ENCODE measurements at places on chromosomes 5 and 9. TPM values are rescaled to one million over a fixed set of nuclear protein-coding genes. Genes with fewer than 3 reads are reported as not detected.

DNA sequence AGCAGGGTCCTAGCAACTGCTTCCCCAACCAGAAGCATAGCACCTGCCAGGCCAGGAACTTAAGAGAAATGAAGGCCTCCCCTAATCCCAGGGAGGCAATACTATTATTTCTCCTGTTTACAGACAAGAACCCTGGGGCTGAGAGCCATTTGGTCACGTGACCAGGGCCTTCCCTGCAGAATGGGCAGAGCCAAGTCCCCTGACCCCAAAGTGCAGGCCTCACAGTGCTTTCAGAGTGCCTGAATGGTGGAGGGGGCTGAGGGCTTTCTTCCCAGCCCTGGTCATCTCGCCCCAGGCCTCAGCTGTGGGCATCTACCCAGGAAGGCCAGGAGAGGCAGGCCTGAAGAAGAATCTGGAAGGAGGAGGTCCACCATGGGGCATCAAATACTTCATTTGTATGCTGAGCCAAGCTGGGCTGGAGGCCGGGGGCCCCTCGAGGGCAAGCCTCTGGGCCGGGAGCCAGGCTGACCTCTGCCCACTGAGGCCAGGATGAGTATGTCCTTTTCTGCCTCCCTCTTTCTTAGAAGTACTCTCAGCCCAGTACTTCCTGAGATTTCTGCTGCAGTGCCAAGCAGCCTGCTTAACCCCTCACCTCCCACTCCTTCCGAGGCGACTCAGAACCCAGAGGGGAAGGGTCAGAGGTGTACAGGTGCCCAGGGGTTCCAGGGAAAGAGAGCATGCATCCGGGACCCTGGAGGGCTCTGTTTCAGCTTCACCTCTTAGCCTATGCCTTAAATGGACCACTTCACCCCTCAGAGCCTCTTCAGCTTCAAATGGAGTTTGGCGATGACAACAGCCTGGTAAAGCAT is 18.9 kb upstream of the DUSP1 start:
- no peak for DNase-seq

GRCh38 chr5:52339285-52339684 is 448.4 kb upstream of the ITGA1 start:
- no peak for DNase-seq

- DNase-seq, result no peak
These were observed 433.5 kb downstream of the KIAA0825 start for GRCh38 chr5:94184870-94185269.

The C9orf40 gene
- 4.0 TPM for total RNA-seq

The SLC6A19 gene
- total RNA-seq, result not detected

DNA sequence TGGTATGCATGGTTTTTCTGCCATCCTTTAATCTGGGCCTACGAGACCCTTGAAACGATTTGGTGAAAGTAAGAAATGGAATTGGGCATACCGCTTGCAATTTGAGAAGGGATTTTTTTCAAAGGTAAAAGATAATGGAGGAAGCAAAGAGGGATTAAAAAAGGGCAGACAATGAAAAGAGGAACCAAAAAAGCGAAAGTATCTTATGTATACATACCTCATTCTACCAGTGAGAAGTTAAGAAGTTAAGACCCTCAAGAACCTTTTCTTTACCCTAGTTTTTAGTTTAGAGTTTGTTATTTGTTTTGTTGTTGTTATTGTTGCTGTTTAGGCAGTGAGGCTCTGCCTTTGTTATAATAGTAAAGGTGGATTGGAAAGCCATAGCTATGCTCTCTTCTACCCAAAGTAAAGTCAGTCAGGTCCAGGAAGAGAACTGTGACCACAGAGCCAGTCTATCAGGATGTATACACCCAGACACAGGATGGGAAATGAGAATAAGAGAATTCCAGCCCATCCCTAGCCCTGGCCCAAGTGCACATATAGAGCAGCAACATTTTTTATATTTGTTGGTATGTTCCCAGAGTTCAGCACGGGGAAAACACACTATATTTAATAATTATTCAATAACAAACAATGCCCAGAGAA is 166.6 kb downstream of the RFX3 start:
- no peak for DNase-seq

DNA sequence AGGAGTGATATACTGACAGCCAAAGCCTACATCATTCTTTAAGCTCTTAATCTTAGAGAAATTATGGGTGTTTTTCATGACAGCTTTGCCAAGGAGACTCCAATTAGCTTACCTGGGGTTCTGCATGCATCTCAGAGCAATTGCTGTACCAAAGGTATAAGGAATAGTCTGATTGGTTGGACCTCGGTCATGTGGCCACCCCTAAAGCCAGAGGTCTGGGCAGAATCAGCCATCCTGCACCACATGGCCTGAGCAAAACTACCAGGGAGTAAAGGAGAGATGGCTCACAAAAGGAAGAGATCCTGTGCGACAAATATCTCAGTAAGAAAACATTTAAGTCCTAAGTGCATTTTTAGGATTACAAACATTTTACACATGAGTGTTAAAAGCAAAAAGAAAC is 25.6 kb downstream of the SH3RF2 start:
- no peak for DNase-seq

DNA sequence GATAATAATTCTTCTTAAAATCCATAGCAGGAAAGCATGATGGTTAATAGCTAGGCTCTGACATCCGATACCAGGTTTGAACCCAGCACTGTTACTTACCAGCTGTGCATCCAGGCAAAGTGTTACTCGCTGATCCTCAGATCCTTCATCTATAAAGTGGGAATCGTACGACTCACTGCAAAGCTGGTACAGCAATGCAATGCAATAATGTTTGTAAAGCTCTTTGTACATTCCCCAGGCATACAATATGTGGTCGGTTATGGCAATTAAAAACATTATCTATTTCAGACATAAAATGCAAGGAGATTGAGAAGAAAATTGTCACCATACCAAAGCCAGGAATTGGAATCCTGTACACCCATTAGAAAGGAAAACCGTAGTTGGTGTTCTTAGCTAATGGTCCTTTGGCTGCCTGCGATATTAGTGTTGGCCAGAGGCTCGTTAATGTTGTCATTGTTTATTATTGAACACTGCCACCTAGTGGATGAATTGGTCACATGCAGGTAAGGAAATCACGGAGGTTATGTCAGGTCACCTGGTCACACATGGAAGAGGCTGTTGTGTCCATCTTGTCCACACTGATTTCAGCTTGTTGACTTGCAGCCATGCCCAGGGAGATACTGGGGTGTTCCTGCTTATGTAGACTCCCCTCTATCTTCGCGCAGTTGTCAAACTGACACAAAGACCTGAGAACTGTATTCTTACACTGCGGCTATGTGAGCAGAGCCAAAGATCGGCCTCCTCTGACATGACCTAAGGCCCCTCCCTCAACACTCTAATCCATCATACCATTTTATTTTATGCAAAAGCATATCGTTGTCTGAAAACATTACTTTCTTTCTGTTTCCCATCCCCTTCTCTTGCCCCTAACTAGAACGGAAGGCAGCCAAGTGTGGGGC is 87.5 kb upstream of the PPP2R2B start:
- DNase-seq, result no peak

DNA sequence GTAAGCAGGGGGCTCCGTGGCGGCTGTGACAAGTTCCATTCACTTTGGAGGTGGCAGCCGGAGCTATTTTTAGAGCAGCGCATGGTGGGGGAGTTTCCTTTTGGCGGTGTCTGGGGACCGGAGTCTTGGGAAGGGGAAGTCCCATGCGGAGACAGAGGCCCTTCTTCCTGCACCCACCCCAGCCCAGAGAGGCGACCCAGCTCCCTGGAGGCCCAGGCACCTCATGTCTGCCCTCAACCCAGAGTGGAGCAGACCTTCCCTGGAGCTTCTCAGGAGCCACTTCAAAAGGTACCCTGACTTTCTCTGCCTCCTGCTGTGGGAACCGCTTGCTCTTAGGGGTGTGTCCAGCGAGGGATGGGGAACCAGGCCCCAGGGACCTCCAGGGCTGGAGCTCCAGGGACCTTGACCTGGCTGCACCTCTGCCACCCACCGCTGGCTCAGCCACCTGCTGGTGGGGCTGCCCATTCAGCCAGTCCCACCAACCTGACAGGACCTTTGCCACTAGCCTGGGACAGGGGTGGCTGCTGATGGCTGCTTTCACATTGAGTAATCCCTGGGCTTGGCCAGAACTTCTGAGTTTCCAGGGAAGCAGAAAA is 34.1 kb downstream of the NEK6 start:
- no peak for DNase-seq

The CD72 gene
- total RNA-seq, result not detected

GRCh38 chr5:74412066-74412465 is 228.5 kb downstream of the ENC1 start:
- peak; percentile 42 for DNase-seq

DNA sequence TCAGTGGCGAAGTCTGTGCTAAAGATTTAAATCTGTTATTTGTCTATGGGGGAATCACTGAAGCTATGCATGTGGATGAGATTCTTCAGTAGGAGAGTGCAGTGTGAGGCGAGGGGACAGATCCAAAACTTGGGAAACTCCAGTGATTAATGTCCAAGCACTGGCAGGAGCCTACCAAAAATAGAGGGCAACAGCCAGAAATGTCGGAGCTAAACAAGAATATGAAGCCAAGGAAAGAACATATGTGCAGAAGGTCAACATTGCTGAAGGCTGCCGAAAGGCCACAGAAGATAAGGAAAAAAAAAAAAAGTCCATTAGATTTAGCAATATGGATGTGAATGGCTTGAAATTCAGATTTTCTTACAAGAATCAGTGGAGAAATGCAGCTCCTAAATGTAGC is 61.8 kb downstream of the C6 start:
- no peak for DNase-seq

DNA sequence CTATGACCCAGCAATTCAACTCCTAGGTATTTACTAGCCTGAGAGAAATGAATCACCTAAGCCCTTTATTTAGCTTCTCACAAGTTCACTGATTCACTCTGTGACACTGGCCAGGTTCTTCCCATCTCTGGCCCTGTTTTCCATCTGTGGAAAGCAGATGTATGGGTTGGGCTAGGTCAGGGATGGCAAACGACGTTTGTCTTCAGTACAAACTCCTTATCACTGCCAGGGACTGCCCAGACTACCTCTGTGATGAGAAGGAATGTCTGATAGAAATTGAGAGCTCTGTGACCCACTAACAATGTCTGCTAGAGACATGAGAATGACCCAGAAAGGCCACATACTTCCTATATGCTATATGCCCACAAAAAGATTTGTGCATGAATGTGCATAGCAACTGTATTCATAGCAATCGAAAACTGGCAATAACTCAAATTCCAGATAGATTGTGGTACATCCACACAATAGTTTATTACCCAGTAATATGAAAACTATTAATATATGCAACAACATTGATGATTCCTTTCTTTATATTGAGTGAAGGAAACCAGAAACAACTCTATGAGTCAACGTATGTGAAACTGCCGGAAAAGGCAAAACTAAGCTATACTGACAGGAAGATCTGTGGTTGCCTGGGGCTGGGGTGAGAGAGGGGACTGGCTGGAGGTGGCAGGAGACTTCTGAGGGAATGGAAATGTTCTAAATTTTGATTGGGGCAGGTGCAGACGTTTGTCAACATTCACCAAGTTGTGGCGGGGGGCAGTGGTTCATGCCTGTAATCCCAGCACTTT is 32.0 kb upstream of the ADAM19 start:
- no peak for DNase-seq

GRCh38 chr5:71589903-71590302 is 2.8 kb downstream of the MCCC2 start:
- no peak for DNase-seq

The IFNB1 gene
- total RNA-seq, result not detected

- no peak for DNase-seq
These were observed 3.6 kb downstream of the CACFD1 start for GRCh38 chr9:133463234-133463863.

The PAIP2 gene
- total RNA-seq, result 95.5 TPM

GRCh38 chr9:135224921-135225541 is 137.6 kb downstream of the OLFM1 start:
- DNase-seq, result no peak

DNA sequence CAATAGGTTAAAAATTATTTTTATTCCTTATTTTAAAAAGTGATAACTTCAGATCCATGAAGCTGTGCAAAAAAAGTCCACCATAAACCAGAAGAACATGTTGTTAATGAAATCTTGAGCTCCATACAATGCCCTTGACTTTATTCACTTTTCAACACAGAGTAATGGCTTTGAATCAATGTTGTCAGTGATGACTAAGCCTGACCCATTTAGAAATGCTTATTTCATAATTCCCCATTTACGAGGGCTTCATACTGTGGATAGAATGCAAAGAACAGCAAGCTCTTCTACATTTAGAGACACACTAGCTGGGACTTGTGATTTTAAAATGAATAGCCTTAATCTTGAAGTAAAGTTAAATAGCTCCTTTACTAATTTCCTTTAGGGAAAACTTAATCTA is 25.7 kb upstream of the IL9 start:
- DNase-seq, result no peak

DNA sequence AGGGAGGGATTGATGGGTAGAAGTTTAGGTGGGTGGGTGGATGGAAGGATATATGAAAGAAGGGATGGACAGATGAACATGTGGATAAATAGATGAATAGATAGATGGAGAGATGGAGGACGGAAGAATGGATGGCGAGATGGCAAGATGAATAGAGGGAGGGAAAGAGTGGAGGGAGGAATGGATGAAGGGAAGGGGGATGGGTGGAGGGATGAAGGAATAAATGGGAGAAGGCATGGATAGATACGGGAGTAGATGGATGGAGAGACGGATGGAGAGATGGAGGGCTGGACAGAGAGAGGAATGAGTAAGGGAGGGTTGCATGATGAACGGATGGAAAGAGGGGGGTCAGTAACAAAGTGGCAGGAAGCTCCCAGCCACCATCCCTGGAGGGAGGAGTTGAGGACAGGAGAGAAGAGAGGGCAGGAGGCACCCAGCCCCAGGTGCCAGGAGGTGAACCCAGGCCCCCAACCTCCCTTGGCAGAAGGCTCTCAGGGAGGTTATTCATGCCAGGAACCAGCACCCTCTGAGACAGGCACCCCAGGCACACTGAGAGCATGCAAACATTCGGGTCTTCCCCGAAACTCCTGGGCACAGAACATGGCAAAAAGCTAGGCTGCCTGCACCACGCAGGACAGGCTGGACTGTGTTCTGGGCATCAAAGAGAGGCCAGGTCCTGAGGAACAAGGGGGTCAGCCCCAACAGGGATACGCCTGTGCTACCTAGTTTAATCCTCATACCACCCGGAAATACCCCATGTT is 9.1 kb downstream of the SARDH start:
- DNase-seq, result no peak

GRCh38 chr5:164722702-164723101 is 1217.3 kb downstream of the MAT2B start:
- DNase-seq, result no peak

DNA sequence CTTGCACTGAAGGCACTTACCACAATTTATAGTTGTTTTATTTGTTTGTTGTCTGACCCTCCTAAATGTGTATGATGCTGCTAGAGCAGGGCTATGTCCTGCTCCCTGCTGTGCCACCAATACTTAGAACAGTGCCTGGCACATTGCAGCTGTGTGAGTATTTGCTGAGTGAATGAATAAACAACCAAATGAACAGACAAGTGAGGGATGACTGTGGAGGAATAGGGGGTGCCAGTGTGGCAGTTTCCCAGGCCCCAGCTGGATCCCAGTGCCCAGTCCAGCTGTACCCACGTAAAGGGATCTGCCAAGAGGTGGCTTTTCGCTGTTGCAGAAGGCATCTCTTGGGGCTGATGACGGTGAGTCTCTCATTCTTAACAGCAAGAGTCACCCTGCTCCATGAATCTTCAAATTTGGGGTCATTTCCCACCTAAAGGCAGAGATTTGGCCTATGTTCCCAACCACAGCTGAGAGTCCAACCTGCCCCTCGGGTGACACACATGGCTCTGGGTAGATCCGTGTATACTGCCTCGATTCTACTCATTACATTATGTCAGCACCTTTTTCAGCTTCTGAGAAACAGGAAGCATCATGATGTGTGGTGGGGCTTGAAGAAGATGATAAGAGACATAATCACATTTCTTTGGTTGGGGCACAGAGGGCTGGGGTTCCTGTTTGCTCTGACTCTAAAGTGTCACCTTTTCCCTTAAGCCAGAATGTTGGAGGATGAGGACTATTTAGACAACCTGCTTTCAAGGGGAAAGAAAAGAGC is 14.3 kb downstream of the IL5 start:
- DNase-seq, result no peak
